ENCODE measurements at places on chromosomes 11 and 22.

DNA sequence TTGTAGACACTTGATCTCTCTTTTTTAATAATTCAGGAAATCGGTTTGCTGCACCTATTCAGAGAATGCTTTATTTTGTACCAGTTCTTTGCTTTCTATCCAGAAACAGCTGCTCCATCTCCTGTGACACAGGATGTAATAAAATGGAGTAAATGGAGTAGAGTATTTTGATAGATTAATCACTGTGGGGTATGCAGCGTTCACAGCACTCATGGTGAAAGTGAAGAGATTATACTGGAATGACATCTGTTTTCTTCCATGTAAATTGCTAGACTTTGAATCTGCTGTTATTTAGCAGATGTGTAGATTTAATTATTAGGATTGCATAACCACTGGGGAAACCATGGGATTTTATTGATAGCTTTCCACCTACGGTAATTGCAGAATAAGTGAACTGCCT is 227.3 kb upstream of the ARHGAP42 start:
- DNase-seq = no peak

- no peak for DNase-seq
Observed at GRCh38 chr11:70582886-70583641, 184.7 kb downstream of the CTTN start.

GRCh38 chr11:32487270-32487669 is 51.9 kb upstream of the WT1 start:
- peak; percentile 61 for DNase-seq

GRCh38 chr11:104546501-104546900 is 351.8 kb downstream of the CASP12 start:
- no peak for DNase-seq

GRCh38 chr11:95991101-95991500 is 67.2 kb upstream of the MTMR2 start:
- DNase-seq = peak; percentile 35

GRCh38 chr11:11478687-11479086 is 125.6 kb upstream of the CSNK2A3 start:
- DNase-seq = peak; percentile 71

DNA sequence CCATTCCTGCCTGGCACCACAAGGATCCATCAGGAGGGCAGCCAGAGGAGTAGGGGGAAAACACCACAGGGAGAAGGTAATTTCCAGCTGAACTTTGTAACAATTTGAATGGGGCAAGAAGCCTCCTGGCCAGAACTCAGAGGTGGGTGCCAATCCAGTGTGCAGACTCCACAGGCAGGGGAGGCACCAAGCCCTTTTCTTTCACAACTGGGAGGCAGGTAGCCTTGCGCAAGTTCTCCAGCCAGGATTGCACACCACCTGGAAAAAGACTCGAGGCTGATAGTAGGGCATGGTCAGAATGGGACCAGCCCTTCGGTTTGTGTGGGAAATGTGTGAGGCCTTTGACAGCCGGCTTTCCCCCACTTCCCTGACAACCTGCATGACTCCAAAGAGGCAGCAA is 161.9 kb upstream of the ARHGAP42 start:
- no peak for DNase-seq

DNA sequence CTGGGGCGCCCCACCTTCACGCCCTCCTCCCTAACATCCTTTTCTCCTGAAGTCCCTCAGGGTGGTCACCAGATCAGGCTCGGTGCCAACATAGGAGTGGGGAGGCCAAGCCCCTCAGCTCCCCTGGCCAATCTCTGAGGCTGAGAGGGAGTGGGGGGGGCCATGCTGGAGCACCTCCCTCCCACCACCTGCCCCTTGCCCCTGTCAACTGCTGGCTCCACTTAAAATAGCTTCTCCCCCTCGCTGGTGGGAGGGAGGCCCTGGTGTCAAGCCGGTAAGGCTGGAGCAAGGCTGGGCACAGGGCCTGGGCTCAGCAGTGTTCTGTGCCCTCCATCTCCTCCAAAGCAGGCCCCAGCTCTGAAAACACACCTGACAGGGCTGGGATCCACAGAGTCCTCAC is 4.9 kb downstream of the PLXNB2 start:
- no peak for DNase-seq

GRCh38 chr11:116986521-116987105 is 111.6 kb downstream of the SIK3 start:
- no peak for DNase-seq

GRCh38 chr11:107387666-107388065 is 70.0 kb downstream of the CWF19L2 start:
- DNase-seq = no peak

DNA sequence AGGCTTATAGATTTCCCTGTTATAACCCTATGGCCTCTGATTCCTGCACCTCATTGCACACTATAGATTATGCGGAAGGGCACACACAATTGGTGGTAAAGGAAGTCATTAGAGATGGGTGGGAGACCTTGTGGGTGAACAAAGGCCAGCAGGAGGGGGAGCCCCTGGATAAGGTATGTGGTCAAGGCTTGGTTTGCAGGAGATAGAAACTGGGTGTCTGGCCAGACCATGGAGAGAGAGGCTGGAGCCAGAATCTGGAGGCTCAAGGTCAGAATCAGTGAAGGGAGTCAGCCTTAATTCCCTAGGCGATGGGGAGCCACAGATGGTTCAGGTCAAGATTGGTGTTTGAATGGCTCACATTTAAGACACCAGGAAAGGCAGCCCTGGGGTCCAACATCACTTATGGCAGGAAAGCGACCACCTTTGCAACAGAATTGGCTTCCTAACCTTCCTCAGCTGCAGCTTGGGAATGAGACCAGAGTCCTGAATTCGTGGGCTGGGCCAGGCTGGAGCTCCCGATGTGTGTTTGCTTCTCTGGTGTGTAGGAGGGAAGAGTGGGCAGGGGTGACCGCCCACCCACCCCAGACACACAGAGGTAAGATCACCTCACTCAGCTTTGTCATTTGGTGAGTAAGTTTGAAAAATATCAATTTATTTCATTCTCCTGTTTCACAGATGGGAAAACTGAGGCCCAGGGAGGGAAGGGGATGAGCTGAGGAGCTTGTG is 22.7 kb upstream of the SCUBE1 start:
- DNase-seq = no peak

DNA sequence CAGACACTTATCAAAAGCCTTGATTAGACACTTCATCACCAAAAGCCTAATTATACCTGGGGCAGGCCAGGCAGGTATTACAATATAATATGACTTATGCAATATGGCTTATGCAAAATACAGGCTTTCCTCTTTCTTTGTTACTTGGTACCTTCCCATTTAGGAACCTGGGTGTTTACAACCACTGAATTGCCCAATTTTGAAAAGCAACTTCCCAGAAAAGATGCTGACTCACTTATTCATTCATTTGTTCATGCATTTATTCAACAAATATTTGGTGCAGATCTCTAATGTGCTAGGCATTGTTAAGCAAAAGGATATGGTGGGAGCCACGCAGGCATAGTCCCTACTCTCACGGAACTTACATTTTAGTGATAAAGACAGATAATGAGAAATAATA is 13.6 kb upstream of the JAML start:
- DNase-seq = no peak

GRCh38 chr11:44949160-44950030 is 1.3 kb downstream of the TP53I11 start:
- DNase-seq = peak; percentile 71

GRCh38 chr22:50625568-50626313 is 2.2 kb downstream of the ARSA start:
- DNase-seq = no peak

Data from iPS-NIHi11 (cell line).